Stimulated activated CD8-positive, alpha-beta memory T cell treated with anti-CD3 and anti-CD28 coated beads, Interleukin-12 subunit alpha, Interleukin-12 subunit beta, amount 100 ng/mL, for 4 hours (primary cell): ENCODE measurements at places on chromosomes 6 and 20.
A peak's percentile ranks its signal among the peaks of the same experiment; 100 is the strongest.

DNA sequence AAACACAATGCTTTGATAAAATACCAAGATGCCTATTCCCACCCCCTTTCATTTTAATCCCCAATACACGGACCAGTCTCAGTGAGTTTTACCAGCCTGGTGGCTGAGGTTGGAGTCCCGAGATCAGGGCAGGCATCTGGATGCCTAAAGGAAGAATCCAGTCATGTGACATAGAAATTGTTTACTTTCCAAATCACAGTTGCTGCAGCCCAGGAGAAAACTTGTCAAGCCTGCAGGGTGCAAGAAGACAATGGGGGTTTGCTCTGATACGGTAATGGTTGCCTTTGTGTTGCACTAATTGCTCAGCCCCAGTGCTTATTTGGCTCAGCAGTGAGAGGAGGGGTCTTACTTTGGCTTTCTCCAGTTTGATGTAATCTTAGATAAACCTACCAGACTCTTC lies 308.5 kb upstream of the POU3F2 start:
- no peak for DNase-seq

GRCh38 chr20:54199721-54200176 lies 8.1 kb upstream of the PFDN4 start:
- DNase-seq, result peak; percentile 30

DNA sequence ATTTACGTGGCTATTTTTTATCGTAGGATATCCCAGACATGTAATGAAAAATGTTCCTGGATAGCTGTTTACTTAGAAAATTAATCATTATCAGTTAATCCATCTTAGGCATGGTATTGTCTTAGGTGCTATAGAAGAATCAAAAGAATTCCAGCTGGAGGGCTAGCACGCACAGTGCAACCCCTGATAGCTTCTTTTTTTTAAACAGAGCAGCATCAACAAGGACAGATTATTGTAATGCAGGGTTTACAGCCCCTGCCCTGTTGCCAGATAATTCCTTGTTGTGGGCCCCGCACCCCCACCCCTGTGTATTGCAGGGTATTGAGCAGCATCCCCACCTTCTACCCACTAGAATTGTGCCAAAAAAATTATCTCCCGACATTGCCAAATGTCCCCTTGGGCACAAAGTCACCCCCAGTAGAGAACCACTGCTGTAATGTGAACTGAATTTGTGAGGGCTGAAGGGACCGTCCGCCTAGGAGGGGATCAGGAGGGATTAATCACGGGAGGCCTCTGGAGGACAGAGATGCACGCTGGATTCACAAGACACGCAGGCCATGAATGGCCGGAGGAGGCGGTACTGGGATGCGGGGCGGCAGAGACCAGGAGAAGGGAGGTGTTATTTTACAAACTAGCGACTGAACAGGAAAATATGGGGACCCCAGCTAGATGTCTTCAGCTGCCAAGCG lies 174.6 kb downstream of the ZDHHC14 start:
- DNase-seq, result no peak

DNA sequence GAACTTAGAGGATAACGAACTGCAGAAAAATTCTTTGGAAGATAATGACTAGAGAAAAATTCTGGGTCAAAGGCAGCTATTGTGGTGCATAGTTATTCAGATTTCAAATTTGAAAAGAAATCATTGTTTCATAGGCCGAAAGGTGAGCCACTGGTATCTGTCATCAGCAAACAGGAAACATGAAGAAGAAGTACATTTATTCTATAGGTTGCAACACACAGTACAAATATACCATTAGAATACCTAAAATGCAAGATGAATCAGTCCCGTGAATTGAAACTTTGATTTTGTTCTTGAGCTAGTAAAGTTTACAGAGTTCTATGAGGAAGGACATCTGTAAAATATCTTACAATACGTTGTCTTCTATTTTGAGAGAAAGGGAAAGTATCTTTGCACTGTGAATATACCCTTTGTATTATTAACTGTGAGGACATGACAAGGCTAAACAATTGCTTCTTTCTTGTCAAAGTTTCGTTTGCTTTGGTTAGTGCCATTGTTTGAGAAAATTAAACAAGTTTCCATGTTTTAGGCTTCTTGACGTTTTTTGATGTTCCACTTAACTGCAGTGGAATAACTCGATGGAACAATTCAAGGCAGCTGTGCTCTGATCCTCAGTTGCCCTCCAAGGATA lies 84.7 kb downstream of the HDGFL1 start:
- no peak for DNase-seq

- no peak for DNase-seq
Measured at GRCh38 chr6:142343938-142344337, 42.1 kb downstream of the ADGRG6 start.

DNA sequence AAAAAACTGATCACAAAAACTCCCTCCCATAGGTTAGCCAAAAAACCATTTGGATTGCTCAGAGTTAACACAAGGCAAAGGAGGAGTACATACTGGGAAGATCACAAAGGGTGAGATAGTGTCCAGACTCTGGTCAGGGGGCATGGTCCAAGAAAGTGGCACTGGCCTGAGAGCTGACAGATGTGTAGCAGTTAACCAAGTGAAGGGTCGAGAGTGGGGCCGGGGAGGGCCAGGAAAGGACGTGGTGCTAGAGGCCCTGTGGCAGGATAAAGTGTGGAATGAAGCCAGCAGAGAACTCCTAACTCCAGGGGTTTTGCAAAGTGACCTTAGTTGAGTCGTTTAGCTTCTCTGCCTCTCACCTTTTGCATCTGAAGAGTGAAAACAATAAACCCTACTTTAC lies 290.5 kb downstream of the FOXA2 start:
- DNase-seq, result no peak

- no peak for DNase-seq
Measured at GRCh38 chr20:41854765-41855164, 236.6 kb upstream of the CHD6 start.

DNA sequence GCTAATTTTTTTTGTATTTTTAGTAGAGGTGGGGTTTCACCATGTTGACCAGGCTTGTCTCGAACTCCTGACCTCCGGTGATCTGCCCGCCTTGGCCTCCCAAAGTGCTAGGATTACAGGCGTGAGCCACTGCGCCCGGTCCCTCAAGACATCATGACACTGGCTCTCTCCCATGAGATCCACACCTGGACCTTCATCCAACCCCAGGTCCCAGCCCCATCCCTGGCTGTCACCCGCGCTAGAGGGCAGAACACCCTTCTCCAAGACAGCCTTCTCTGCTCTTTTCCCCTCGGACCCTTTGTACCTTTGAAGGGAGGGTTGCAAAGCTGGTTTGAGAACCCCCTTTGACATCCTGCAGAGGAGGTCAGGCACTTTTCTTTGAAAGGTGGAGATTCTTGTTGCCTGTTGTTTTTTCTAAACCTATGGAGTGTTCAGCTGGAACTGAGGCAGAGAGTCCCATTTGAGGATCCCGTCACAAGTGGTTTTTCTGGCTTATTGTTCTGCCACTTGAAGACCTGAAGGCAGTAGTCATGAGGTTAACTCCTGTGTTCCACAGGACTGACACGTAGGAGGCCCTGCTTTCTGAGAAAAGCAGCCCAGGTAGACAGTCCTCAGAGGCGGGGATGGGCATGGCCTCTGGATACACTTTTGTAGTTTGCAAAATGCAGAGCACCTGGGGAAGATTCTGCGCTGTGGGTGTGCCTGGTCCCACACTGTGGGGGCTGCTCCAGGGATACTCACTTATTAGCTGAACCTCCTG lies 171.1 kb upstream of the SNX9 start:
- DNase-seq, result no peak

DNA sequence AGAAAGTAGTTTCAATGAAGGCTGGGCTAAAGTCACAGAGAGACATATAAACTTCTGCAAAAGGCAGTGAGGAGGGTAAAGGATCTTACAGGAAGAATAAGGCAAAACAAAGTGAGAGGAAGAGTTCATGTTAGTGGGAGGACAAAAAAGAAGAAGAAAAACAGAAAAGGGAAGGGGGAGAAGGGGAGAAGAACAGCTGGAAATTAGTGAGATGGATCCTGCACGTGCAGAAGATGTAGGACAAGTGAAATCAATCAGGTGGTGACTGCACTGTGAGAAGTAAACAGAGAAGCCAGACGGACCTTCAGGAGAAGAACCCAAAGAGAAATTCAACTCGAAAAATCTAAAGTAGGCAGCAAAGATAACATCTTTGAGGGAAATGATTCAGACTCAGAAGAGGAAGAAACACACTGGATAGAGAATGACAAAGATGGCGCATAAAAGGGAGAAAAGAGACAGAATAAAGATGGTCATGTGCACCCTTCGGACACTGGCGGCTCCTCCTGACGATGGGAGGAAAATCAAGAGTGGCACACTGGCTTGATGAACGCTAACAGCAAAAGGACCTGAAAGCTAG lies 105.9 kb downstream of the MYB start:
- DNase-seq, result no peak

GRCh38 chr6:82246802-82247504 lies 591 bp downstream of the IBTK start:
- no peak for DNase-seq

DNA sequence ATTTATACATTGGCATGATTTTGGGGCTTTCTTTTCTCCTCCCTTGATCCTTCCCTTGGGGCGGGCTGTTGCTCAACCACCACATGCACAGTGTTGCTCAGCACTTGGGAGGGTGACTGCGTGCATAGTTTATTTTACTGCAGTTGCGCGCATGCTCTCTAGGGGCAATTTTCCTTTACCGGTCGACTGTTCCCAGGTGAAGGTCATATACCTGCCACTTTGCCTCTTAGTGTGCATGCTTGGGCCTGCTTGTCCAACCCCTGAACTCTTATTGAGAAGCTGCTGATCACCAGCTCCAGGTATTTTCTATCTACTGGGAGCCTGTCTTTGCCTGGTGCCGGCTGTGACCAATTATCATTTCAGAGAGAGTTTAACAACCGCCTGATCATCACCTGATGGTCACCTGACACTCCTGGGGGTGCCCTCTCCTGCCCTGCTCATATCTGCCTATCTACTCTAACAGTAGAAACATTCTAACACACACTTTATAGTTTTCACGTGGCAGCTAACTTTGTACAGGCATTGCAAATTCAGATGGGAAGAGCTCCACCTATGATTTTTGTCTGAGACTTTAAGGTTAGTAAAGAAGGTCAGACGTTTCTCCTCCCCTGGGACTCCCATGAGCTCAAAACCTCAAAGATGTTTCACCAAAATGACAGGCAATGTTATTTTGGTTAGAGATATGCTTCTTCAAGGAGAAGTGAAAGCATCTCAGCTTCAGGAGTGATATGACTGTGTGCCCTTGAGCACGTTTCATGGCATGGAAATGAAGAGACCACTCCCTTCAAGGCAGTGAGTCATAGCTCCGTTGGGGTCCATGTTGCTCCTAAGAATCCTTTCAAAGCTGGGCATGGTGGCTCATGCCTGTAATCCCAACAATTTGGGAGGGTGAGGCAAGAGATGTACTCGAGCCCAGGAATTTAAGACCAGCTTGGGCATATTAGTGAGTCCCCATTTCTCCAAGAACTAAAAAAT lies 227.5 kb upstream of the MYLIP start:
- no peak for DNase-seq

DNA sequence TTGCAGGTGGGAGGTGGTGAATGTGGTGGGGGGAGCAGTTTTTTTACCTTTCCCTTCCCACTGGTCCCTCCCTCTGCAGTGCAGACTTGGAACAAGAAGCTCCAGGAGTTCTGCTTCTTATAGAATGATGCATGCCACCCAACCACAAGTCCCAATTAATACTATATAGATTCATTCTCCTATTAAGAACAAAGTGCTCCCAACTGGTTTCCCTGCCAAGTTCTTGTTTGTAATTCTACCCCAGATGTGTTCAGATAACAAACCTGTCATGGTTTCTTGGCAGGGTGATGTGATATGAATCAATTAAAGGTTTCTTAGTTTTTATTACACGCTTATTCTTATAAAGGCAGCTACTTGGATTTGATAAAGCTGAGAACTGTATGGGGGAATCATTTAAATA lies 23.9 kb downstream of the HDDC2 start:
- DNase-seq, result no peak

DNA sequence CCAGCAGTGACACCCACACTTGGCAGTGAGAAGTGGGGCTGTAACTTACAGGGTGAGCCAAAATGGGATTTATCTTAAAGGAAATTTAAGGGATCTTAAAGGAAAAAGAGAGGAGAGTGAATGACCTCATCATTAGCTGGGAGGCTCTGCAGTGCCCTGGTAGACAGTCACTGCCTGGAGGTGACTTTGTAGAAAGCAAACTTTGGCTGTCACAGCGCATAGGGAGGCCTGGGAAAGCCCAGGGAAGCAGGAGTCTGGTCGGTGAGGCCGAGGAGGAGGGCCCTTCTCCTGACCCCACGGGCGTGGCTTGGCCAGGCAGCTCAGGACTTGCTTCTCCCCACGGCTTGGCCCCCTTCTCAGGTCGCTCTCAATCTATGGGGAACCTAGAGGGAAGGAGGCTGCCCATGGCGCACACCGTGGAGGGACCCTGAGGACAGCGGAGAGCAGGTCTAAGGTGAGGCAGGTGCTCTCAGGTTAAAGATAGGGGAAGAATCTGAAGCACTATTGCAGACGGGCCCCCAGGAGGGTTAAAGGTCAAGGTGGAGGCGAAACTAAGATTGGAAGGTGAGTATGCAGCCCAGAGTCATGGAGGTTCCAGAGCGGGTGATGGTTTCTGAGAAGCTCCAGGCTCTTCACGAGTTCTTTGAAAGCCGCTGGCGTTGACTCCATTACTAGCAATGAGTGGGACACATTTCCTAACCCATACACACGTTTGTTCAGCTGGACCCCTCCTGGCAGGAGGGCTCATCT lies 15.6 kb upstream of the RIPK1 start:
- no peak for DNase-seq

DNA sequence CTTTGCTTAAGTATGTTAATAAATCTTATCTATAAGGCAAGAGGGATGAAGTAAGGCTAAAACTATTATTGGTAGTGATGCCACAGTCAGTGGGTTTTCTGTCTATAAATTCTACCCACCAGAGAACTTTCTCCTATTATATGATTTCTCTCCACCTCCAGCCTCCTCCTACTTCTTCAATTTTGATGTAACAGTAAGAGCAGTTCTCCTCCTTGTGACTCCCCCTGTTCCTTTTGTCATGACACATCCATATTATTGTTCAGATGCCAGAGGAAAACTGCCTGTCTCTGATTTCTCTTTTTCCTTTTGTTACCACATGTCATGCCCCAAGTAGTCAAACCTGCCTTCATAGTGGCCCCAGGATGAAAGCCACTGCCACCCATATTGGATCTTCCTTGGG lies 9.1 kb upstream of the RCAN2 start:
- no peak for DNase-seq

GRCh38 chr6:107459283-107460082 lies at the start of gene PDSS2:
TSS of gene PDSS2 (minus strand) at chr6:107459564. CDS start at chr6:107459285, 279 bp downstream.
- peak; percentile 96 for DNase-seq

DNA sequence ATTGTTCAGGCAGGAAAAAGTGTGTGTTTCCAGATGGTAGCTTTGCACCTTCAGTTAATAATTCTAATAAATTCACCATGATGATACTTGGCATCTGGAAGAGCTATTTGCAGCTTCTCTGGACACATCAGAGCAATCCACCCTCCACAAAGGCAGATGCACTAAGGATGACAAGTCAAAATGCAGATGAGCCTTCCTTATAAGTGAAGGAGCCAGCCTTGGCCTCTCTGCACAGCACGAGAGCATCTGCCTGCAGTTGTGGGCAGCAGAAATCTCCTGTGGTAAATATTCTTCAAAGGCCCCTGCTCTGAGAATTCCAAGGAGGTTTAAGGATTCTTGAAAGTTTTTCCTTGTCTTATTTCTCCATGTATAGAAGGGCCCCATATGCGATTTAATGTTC lies 6.9 kb upstream of the POM121L2 start:
- DNase-seq, result no peak
